Stimulated activated CD4-positive, alpha-beta T cell treated with anti-CD3 and anti-CD28 coated beads, Interleukin-1b, Interleukin-23, amount 100 ng/mL, for 1 hour (primary cell): ENCODE measurements at places on chromosomes 2 and 18.

GRCh38 chr18:49251451-49251850 lies 209.0 kb downstream of the DYM start:
- DNase-seq = no peak

- DNase-seq = no peak
Measured at GRCh38 chr18:75317703-75318102, 107.1 kb downstream of the TSHZ1 start.

DNA sequence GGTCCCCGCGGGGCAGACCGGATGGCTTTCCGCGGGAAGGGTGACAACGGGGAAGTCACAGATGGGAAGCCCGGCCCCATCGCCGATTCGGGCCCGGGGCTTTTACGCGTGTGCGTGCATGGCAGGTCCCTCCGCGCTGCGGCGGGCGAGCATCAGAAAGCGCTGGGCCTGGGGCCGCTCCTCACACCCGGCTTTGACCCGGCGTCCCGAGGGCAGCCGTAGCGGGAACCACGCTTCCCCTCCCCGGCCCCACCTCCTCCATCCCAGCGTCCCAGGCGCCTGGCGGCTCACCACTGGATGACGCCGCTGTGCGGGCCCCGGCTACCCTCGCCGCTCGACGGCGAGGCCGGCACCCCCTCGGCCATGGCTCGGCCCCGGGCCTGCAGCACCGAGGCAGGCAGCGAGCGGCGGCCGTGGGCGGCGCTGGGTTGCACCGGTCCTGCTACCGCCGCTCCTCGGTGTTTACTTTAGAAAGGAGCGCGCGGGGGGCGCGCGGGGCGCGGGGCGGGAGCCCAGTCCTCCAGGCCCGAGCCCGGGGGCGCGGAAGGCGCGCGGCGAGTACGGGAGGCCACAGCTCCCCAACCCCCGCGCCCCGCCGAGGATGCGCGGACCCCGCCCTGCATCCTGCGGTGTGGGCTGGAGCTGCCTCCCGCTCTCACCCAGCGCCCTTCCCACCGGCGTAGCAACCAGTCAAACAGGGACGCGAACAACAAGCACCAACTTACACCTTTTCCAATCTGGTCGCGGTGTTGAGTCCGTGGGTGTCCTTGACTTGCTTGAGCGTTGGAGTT lies 806 bp downstream of the RFX8 start:
- no peak for DNase-seq

DNA sequence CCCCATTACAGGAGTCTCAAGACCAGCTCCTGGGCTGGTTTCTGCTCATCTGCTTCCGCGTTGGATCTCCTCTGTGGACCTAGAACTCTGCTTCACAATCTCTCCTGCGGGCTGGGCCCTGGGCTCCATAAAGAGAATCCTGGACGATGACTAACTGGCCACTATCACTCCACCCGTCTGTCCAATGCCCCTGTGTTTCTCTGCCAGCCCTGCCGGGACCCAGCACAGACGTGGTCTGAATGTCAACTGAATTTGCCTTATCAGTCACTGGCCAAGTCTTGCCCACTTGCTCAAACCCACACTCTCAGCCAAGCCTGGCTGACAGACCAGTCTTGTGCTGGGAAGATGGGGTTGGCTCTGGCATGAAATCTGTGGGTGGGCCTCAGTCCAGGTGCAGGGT lies 17.4 kb downstream of the KIF3C start:
- no peak for DNase-seq

- no peak for DNase-seq
Measured at GRCh38 chr2:65276609-65277008, 49.0 kb downstream of the ACTR2 start.

DNA sequence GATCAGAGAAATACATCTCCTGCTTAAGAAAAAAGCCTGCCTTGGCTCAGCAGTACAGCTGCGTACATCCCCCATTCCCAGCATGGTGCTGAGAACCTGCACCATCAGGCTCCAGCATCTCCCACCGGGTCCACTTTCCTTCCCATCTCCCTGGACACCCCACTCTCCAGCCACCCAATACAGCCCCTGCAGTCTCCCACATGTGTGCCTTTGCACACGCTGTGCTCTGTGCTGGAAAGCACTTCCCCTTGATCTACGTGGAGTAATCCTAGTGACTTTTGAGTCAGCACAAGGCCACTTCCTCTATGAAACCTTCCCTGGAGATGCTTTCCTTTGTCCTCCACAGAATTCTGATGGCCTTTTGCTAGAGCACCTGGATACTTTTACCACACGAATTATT lies 17.0 kb downstream of the STAT1 start:
- no peak for DNase-seq

- DNase-seq = no peak
Measured at GRCh38 chr2:238466243-238466756, 39.6 kb downstream of the ASB1 start.

DNA sequence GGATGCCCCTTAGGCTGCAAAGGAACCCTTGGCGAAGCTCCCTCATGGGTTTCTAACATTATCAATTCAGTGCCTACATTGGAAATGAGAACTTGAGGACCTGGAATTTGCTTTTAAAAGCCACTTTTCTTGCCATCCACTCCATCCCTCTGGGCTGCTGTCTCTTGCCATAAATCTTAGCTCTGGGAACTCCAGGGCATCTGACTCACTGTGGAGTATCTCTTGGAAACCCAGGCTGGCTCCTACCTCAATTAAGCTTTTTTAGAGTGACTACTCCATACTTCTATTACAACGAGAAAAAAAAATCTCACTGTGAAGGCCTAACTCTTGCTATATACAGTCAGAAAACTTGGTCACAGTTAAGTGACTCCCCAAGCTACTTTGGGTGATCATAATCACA lies 227.2 kb upstream of the SETBP1 start:
- DNase-seq = no peak

- DNase-seq = no peak
Measured at GRCh38 chr2:131092458-131093005, 728 bp downstream of the FAM168B start.

DNA sequence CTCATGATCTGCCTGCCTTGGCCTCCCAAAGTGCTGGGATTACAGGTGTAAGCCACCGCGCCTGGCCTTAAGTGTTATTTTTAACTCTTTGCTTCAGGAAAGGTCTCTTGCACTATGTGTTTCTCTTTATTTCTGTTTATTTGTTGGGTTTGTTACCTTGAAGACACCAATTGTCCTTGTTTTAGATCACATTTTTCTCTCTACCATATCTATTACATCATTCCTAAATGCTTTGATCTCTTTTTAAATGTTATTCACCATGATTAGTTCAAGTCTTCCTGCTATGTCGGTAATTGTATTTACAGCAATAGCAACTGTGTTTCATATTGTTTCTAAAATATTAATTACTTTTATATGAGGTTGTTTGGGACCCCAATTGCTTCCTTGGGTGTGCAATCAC lies 77.7 kb downstream of the CDC42EP3 start:
- no peak for DNase-seq

GRCh38 chr2:64470766-64471295 lies 16.9 kb downstream of the LGALSL start:
- no peak for DNase-seq

DNA sequence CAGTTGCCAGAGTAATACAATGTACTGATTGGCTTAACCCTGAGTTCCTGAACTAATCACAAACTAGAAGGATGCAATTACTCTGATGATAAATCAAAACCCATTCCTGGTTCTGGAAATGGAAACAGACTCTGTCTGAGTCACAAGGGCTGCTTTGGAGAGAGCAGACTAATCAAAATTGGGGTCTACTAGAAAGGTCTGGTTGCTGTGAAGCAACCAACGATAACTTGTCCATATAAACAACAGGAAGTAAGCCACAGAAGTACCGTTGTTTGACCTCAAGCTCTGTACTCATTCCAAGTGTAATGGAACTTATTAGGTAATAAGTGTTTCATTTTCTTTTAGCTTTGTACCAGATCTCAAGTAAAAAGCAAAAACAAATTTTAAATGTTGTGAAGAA lies 49.7 kb downstream of the RASGRP3 start:
- no peak for DNase-seq

DNA sequence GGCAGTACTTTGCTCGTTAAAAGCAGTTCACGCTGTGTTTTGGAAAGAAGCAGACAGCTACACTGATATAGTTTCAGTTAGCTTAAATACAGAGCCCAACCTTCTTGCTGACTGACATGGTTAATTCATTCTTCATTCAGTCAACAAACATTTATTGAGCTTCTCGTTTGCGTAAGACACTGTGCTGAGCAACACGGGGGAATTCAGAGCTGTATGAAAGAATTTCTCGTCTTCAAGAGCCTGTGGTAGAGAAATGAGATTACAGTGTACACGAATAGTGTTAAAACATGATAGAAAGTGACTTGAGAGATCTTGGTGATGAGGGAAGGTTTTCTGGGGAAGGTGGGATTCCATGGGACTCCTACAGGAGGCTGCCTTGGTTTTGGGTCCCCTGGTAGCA lies 44.7 kb downstream of the ADAM23 start:
- DNase-seq = no peak

DNA sequence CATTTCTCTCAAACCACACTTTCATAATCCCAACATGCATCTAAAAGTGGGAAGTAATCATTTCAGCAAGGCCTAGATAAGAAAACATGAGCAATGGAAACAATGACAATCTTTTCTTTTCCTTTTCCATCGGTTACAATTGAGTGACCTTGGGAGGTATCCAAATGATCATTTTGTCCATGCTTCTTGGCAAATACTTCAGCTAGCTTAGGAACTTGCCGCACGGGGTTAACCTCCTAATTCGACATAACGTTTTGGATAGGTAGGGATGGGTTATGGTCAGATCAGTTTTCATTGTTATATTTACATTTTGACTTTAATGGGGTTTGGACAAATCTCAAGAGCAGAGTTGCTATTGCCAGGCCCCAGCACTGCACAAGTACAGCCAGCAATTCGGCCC lies 4.6 kb upstream of the PTPRM start:
- no peak for DNase-seq

- DNase-seq = no peak
Measured at GRCh38 chr18:62711781-62712180, 3.6 kb upstream of the PHLPP1 start.

DNA sequence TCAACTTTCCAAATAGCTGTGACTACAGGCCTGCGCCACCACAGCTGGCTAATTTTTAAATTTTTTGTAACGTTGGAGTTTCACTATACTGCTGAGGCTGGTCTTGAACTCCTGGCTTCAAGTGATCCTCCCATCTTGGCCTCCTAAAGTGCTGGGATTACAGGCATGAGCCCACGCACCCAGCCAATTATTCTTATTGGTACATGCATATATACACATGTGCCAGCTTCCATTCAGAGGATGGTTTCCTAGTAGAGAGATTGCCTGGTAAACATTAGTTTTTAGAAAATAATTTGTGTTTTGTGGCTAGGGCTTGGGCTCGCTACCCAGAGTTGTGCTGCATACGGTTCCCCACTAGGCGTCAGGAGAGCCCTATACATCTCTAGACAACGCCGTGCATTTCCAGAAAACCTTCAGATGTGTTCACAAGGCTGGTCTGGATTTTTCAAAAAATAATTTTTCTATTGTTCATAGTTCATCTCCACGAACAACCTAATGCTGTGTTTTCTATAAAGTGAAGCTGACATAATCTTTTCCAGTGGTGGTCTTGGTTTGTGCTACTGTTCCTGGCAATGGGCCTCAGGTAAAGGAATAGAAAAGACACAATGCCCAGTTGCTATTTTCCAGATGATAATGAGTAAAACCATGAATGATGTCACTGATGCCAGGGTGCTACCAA lies 14.6 kb upstream of the AFG3L2 start:
- DNase-seq = no peak

DNA sequence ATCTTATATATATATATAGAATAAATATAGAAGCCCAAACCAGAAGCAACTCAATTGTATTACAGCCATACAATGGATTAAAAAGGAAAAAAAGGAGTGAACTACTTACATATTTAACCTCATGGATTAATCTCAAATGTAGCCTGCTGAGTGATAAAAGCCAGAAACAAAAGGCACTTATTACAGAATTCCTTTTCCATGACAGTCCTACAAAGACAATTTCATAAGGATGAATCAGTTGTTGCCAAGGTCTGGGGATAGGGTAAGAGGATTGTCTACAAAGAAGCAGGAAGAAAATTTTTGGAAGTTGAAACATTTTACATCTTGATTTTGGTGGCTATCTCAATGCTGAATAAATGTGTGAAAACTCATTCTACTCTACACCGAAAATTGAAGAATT lies 103.9 kb upstream of the DCC start:
- DNase-seq = no peak

DNA sequence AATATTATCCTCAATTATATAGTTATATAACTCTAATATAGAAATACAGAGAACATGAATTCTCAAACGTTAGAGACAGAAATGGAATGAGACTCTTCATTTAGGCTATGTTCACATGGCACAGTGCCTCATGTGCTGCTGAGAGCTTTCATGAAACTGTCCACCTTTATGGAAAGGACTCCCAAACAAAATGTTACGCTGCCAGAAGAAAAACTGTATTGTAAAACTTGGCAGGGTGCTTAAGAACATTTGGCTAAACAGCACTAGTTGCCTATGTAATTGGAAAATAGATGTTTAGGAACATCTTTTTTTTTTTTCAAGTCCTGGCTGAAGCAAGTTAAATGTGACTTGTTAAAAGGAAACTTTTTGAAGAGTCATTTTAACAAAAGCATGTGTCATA lies 396.0 kb downstream of the ERBB4 start:
- no peak for DNase-seq

DNA sequence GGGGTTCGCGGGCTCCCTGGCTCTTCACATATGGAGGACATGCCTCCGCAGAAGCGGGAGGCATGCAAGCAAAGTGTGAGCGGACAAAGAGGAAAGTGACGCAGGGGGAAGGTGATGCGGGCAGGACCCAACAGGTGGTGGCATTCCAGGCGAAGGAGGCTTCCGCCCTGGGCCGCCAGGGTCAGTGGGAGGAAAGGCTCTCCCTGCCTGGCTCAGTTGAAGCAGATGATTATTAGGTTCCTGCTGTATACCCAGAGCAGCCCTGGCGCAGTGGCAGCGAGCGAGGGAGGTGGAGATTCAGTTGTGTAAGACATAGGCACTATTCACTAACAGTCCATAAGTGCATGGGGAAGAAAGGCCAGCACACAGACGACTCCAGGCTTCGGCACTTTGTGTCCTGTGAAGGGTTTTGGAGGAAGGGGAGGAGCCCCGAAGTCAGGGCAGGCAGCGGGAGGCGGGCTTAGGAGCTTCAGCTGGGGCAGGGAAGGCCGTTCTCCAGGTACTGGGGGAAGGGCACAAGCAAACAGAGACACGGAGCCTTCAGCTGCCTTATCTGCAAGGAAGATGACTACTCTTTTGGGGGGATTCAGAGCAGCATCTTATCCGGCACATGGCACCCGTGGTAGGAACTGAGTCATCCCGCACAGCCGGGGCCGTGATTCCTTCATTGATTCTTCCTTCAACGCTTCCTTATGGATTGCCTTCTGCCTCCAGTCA lies 89.8 kb downstream of the TGOLN2 start:
- no peak for DNase-seq

- no peak for DNase-seq
Measured at GRCh38 chr2:53170466-53170865, 597.1 kb upstream of the CHAC2 start.

DNA sequence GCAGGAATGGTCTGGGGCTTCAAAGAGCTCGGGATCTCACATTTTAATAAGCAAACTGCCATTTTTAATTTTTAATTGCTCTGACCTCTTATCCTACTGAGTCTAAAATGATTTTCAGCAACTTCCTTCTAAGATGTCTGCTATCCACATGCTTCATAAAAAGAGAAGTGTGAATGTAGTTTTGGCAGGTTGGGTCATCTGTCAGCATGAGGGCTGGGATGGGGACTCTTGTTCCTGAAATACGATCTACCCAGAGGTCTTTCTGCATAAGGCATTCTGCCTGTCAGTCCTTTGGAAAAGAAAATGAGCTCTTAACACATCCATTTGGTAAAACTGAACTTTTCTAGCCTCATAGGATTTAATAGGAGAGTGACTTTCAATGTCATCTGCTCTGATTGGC lies 252.8 kb upstream of the APCDD1 start:
- DNase-seq = no peak

- no peak for DNase-seq
Measured at GRCh38 chr18:413233-413632, 87.3 kb downstream of the COLEC12 start.
